Stimulated activated CD8-positive, alpha-beta memory T cell treated with anti-CD3 and anti-CD28 coated beads, Interleukin-2, amount 100 ng/mL, for 1 hour (primary cell): ENCODE measurements at places on chromosomes 11 and 22.
A peak's percentile ranks its signal among the peaks of the same experiment; 100 is the strongest.

DNA sequence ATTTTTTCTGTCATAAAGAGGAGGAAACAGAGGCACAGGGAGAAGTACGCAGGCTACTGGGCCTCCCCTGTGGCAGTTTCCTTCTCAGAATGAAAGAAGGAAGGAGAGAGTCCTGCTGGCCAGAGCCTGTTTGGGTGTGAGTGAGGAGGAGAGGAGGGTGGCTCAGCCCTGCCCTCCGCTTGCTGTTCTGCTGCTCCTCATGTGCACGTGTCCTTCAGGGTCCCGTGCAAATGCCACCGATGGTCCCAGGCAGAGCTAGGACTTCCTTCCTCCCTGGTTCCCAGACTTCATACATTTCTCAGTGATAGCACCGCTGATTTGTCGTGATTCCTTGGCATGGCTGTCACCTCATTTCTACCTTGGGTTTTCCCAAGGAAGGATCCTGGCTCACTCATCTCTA, 88.7 kb downstream of the PKNOX2 start:
- DNase-seq: no peak

- no peak for DNase-seq
Measured at GRCh38 chr11:34514597-34514996, 1.0 kb upstream of the ELF5 start.

GRCh38 chr11:10004526-10005113, 289.4 kb downstream of the SBF2 start:
- no peak for DNase-seq

GRCh38 chr11:70048279-70049024, 29.7 kb upstream of the ANO1 start:
- no peak for DNase-seq

DNA sequence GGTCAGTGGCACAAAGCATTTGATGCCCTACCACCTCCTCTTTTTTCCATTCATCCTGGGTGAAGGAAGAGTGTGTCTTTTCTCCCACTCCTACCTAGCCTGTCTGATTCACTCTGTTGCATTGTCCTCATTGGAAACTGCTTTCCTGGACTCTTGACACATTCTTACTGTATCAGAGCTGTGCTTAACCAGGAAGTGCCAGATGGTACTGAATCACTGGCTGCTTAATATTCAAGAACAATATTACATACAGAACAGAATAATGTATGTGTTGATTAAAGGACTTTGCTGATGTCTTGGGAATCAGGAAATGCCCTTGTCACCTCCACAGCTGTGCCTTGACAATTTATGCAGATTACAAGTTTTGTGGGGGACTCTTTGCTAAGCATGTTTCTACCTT, 44.4 kb downstream of the SVIP start:
- no peak for DNase-seq

- DNase-seq: no peak
Measured at GRCh38 chr11:129590030-129590752, 214.5 kb downstream of the BARX2 start.

DNA sequence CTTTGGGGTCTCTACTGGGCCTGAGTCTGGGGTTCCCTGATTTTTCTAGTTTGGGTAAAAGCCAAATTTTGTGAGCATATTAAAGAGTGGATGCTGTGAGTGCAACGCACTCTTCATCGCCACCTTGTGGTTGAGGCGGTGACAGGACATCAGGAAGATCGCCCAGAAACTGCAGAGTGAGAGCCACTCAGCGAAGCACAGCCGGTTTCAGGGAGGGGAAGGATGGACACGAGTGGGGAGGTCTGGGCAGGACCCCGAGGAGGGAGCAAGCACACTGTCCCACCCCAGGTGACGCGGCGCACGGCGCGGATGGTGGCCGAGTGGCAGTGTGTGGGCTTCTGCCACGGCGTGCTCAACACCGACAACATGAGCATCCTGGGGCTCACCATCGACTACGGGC, 9.1 kb downstream of the SELENOO start:
- peak; percentile 46 for DNase-seq

GRCh38 chr11:20259506-20259905, 99.2 kb upstream of the DBX1 start:
- no peak for DNase-seq
